ENCODE measurements at places on chromosomes 4 and X.

GRCh38 chr4:85496126-85496849, 21.3 kb downstream of the ARHGAP24 start:
- DNase-seq, result peak; percentile 58

- DNase-seq, result no peak
These were observed 24.6 kb downstream of the SLC7A11 start for GRCh38 chr4:138217567-138217966.

GRCh38 chrX:49179358-49179757, 6.8 kb downstream of the PRICKLE3 start:
- no peak for DNase-seq

- no peak for DNase-seq
These were observed 177.2 kb downstream of the MOSPD2 start for GRCh38 chrX:15050395-15050794.

- peak; percentile 23 for DNase-seq
These were observed 131.8 kb downstream of the OR13H1 start for GRCh38 chrX:131675596-131676194.

- no peak for DNase-seq
These were observed 172.9 kb downstream of the DCLK2 start for GRCh38 chr4:150250998-150251651.

GRCh38 chrX:30153881-30154260, 61.5 kb upstream of the MAGEB2 start:
- DNase-seq, result no peak

GRCh38 chr4:40335525-40335894, 377 bp downstream of the CHRNA9 start:
- peak; percentile 83 for DNase-seq

- no peak for DNase-seq
These were observed 24.6 kb upstream of the LAP3 start for GRCh38 chr4:17552427-17552826.

- DNase-seq, result peak; percentile 72
These were observed 47.8 kb upstream of the SETD7 start for GRCh38 chr4:139603576-139604410.

DNA sequence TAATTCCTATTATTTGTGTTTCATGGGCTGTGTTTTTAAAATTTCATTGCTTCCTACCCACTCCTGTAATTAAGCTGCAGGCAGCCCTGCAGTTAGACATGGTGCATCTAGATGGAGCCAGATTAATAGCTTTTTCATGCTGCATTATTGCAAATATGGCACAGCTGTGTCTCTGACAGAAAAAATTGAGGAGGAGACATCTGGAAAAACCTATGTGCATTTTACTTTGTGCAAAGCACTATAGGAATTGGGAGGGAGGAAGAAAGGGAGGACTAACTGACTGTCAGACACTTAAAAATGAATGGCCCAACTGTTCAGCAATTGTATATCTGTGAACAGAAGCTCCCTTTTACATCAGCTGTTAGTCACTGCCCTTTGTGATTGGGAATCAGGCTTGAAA, 8.1 kb upstream of the RPGR start:
- DNase-seq, result no peak

DNA sequence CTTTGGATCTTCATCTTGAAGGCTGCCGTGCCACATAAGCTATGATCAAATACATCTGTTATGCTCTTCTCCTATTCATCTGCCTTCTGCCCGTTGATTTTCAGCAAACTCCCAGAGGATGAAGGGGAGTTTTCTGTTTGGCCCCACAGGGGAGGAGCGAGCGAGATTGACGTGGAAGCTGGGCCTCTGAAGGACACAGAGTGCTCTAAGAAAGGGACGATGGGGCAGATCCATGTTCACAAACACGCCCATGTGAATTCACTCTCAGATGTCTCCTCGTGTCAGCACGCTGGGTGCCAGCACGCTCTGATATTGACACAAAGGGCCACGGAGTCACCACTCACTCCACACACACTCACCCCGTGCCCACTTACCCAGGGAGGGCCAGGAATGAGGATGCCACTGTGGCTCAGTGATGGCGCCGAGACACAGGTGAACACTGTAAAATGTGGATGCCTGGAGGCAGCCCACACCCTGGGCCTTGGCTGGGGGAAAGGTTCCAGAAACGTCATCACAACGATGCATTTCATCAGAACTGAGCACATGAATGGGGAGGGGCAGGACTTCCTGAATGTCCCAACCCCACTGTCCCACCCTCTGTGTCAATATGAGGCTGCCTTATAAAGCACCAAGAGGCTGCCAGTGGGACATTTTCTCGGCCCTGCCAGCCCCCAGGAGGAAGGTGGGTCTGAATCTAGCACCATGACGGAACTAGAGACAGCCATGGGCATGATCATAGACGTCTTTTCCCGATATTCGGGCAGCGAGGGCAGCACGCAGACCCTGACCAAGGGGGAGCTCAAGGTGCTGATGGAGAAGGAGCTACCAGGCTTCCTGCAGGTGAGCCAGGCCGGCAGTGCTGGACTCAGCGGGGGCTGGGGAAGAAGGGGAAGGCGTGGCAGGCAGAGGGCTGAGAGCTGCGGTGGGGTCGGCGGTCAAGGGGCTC, at the start of gene S100P:
S100P (plus strand) TSS at position 648 of the 946 bp plus-strand sequence; CDS start at position 703, 55 bp downstream.
- DNase-seq, result no peak

GRCh38 chr4:825063-825970, 612 bp downstream of the CPLX1 start:
- peak; percentile 6 for DNase-seq

- no peak for DNase-seq
These were observed 24.1 kb downstream of the LRBA start for GRCh38 chr4:150990993-150991392.

DNA sequence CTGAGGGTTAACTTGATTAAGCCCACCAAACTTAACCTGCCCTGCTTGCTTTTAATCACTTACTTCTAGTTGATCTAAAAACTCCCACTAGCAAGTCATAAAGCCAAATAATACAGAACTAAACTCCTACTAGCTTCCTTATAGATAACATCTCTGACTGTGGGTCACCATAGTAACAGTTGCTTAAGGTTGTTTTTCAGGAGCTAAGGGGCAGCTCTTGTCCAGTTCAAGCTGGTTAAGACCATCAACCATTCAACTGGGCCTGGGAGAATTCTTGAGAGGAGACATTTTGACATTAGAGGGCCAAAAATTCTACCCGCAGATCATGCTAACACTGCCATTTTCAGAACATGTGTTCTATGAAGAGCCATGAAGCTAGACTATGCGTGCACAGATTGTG, 67.0 kb downstream of the UCHL1 start:
- DNase-seq, result no peak

GRCh38 chr4:86367577-86367976, 7.7 kb upstream of the MAPK10 start:
- DNase-seq, result peak; percentile 77

DNA sequence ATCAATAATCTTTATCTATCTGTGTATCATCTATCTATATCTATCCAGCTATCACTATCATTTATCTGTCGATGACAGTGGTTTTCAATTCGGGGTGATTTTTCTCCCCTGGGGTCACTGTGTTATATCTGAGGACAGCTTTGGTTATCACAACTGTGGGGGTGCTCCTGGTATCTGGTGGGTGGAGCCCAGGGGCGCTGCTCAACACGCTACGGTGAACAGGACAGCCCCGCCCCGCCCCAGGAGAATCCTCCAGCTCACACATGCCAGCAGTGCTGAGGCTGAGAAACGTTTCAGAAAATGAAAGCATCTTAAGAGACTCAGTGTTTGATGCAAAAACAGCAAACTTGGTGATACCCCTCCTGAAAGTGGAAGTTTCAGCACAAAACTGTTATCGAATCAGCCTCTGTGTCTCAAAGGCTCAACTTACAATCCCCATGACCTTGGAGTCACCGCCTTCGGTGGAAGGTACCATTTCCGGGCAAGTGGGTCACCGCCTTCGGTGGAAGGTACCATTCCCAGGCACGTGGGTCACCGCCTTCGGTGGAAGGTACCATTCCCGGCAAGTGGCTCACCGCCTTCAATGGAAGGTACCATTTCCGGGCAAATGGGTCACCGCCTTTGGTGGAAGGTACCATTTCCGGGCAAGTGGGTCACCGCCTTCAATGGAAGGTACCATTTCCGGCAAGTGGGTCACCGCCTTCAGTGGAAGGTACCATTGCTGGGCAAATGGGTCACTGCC, 315.3 kb downstream of the DHRSX start:
- DNase-seq, result no peak

- DNase-seq, result no peak
These were observed 62.4 kb downstream of the APOO start for GRCh38 chrX:23845351-23845817.

GRCh38 chr4:42278709-42279324, 118.5 kb upstream of the SHISA3 start:
- no peak for DNase-seq

- no peak for DNase-seq
These were observed 182.8 kb downstream of the LARP7 start for GRCh38 chr4:112819729-112820128.

DNA sequence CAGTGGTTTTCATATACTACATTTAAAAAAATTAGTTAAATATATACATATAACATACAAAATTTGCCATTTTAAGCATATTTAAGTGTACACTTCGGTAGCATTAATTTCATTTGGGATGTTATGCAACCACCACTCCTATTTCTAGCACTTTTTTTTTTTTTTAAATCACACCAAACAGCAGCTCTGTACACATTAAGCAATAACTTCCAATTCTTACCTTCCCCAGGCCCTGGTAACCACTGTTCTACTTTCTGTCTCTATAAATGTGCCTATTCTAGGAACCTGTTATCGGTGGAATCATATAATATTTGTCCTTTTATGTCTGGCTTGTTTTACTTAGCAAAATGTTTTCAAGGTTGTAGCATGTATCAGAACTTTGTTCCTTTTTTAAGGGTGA, 39.1 kb downstream of the TMEM164 start:
- DNase-seq, result no peak

DNA sequence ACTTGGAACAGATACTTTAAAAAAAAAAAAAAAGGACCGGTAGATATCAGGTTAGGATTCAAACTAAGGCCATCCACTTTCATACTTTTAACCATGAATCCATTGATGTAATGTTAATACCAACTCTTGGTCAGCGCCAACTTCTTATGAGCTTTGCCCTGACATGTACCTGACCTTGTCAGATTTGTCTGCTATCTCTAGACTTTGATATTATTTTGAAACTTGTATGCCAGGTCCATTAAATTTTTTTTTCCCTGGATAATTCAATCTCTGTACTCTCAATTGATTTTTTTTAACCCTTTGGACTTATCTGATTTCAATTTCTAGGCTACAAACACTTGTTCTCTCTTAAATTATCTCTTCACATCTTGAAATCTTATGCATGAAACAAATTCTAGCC, 27.2 kb upstream of the UGT2B7 start:
- DNase-seq, result no peak

GRCh38 chrX:95057341-95057740, 1383.3 kb downstream of the FAM133A start:
- peak; percentile 60 for DNase-seq

- DNase-seq, result peak; percentile 84
These were observed at the start of gene UBE2K for GRCh38 chr4:39697740-39698423. Gene UBE2K, plus strand, starts transcription at chr4:39698136. Its CDS starts 192 bp downstream, at chr4:39698328.

GRCh38 chr4:15006416-15007024, 4.2 kb downstream of the CPEB2 start:
- peak; percentile 41 for DNase-seq

DNA sequence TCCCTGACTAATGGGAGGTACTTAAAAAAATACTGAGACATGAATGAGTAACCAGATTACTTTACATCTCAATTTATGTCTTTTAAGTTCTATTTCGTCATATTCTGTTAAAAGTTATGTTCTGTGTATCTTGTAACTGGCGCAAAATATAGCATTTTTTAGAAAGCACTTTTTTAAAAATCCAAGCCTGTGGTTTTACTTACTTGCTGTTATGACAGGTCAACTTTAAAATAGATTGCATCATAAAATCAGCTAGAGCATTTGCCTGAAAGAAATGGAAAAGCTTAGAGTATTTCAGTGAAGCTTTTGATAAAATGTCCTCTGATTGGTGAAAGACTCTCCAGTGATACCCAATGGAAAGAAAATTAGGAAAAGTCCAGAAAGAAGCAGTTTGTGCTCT, 1892.3 kb upstream of the TENM3 start:
- DNase-seq, result no peak

GRCh38 chrX:323721-324628, 5.4 kb upstream of the GTPBP6 start:
- DNase-seq, result peak; percentile 52

- DNase-seq, result peak; percentile 44
These were observed 540.5 kb upstream of the BOD1L1 start for GRCh38 chr4:14167876-14168510.

GRCh38 chr4:173317004-173317403, 17.2 kb downstream of the HMGB2 start:
- DNase-seq, result no peak

DNA sequence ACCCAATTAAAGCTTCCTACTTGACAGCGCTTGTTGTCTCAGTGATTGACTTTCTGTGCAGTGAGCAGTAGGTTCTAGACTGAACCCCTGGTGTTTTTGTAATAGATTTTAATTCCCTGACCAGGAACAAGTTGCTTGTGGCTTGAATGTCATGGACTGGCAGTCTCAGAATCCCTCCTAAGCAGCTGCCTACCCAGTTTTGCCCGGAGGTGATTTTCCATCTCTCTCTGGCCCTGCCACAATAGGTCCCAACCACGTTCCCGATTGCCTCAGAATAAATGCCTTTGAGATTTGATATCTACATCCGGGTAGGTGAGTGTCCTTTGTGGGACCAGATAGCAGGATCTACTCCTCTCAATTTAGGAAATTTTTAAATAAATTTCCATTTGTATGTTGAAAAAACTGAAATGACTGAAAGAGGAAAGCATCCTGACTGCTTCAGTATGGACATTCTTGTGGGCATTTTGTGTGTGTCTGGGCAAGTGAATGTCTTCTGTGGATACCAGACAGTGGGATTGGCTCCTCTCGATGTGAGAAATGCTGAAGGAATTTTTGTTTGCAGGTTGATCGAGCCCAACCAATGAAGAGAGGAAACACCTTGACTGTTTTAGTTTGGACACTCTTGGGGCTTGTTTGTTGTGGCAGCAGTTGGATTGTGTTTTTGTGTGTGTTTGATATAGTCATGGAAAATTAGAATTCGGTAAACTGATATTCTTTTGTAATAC, 1607.4 kb downstream of the C4orf33 start:
- no peak for DNase-seq

DNA sequence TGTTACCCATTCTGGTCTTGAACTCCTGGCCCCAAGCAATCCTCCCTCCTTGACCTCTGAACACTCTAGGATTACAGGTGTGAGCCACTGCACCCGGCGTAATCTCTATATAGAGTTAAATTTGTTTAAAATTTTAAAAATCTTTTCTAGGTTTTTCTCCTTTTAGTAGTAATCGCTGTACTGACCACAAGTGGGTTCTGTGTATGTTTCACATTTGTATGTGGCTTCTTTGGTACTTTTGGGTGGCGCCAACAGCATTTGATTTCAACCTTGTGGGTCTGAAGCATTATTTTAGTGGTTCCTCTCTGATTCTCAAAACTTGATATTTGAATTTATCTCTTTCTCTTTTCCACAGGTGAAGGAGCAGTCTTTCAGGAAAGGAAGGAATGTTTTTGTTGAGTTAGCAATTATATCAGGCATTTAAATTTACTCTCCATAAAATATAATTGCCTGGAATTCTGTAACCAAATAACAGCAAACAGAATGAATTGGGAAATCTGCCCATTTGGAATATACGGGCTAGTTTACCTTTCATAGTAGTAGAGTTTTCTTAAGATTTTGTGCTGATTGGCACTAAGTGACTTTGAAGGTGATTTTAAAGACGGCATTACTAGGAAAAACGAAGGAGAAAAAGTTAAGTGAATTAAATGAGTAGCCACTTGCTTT, 29.5 kb downstream of the ARHGAP10 start:
- DNase-seq, result no peak
